ENCODE measurements at places on chromosomes 4 and X.

DNA sequence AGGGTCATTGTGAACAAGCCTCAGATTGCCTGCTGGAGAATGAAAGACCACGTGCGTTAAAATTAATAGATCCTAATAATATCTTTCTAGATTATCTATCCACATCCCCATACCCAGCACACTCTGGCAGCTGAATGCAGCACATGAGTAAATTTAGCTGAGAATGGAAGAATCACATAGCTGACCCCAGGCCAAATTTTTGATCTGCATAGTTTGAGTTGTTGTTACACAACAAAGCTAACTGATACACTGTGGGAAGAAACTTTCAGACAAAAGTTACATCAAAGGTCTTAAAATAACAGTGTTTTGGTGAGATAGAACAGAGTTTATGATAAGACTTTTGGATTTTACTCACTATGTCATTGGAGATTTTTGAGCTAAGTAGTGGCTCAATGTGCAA is 72.4 kb upstream of the ANXA10 start:
- no peak for DNase-seq

- DNase-seq: no peak
Measured at GRCh38 chrX:108426262-108426661, 12.0 kb downstream of the COL4A6 start.

DNA sequence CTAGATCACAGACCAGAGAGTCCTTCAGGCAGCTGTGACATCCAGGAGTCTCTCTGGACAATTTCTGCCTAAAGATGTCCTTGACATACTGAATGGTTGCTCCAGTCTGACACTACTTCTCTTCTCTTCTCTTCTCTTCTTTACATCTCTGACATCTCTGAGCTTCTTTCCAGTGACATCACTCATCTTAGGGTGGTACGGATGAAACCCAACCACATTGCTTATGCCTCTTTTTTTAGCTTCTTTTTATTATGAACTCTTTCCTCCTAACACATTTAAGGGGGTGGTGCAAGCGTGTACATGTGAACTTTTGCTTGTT is 39.4 kb upstream of the IRF2 start:
- no peak for DNase-seq

GRCh38 chr4:24930151-24930550 is 17.3 kb upstream of the CCDC149 start:
- DNase-seq: no peak

DNA sequence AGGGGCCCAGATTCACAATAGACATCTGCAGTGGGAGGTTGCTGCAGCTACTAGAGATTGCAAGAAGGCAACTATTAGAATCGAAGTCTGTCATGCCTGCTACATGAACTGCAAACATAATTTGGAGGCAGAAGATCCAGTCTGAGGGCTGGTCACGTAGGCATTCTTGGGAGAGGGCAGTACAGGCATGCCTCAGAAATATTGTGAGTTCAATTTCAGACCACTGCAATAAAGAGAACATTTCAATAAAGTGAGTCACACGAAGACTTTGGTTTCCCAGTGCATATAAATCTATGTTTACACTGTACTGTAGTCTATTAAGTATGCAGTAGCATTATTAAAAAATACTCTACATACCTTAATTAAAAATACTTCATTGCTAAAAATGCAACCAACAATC is 585.8 kb upstream of the FAT1 start:
- DNase-seq: no peak

DNA sequence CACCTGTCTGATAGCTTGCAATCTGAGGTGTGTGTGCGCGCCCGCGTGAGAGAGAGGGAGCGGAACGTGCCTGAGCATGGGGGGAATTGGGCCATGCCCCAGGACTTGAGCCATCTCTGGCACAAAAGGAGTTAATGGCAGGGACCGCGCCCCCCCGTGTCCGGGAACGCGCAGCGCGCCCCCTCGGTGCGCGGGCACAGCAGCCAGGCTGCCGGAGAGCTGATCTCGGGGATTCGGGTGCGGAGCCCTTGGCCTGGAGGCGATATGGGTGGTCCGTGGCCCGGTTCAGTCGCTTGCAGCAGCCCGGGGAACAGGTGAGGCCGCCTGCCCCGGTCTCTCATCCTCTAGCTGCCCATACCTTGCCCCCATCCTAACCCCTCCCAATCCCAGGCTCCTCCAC is at the start of gene NLGN3:
Gene NLGN3, plus strand, starts transcription at position 191 of the 400 bp plus-strand sequence. CDS start 2,909 bp downstream, outside the sequence.
- DNase-seq: no peak

DNA sequence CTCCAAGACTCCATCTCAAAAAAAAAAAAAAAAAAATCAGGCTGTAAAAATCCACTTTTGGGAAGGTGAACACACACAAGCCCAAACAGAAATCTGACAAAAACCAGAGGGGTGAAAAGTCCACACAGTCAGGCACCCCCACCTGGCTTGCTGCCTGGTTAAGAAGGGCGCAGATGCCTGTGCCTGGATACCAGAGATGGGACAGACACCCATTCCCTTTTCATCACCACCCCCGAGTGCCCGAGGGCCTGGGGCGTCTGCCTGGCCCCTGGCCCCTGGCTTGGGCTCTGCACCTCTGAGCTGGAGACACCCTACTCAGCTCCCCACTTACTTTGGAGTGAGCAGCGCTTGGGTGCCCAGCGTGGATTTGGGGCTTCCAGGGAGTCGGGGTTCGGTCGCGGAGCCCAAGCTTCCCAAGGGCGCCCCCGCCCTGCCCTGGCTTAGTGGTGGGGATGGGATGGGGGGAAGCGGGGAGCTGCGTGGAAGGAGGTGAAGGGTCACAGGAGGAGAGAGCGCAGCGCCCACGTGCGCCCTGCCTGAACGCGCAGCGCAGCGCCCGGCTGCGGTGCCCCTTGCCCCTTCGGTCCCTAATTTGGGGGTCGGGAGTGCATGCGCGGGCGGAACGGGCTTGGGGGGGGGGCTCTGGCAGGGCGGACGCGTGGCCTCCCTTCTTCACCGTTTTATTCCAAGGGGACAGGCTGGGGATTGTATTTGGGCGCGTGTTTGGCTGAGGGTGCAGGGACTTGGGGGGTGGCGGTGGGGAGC is 11.3 kb downstream of the SHOX start:
- no peak for DNase-seq

DNA sequence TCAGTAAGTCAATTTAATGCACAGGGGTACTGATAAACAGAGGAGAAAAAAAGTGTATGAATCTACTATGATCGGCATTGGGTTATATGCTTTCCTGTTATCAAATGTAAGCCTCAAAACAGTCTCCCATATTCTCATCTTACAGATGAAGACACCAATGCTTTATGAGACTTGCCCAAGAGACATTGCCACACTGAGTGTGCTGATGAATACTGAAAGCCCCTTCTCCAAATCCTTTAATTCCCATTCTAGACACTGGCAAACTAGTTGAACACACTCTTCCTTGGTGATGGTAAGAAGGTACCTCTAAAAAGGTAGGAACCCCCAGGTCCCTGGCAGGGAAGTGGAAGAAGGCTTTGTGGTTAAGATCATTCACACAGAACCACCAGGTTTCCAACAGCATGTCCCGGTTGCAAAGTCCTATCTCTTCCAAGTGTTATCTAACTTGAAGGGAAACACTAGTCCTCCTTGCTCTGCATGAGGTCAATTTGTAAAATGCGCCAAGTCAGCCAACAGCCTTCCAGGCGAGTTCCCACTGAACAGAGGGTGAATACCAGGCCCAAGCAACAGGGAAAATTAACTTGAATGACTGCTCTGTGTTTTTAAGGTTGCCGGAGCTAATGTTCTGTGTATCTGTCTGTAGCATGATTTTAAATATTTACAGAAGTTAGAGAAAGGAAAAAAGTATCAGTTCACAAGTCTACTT is 5.1 kb downstream of the SETD7 start:
- no peak for DNase-seq

- DNase-seq: no peak
Measured at GRCh38 chr4:4217113-4217512, 9.6 kb downstream of the OTOP1 start.

GRCh38 chrX:1453951-1454785 is 1.5 kb upstream of the ASMTL start:
- peak; percentile 80 for DNase-seq

- DNase-seq: no peak
Measured at GRCh38 chr4:39712819-39713607, 15.1 kb downstream of the UBE2K start.

GRCh38 chrX:13022926-13023325 is 21.5 kb downstream of the FAM9C start:
- no peak for DNase-seq

GRCh38 chrX:22648281-22648680 is 351.5 kb upstream of the DDX53 start:
- no peak for DNase-seq

DNA sequence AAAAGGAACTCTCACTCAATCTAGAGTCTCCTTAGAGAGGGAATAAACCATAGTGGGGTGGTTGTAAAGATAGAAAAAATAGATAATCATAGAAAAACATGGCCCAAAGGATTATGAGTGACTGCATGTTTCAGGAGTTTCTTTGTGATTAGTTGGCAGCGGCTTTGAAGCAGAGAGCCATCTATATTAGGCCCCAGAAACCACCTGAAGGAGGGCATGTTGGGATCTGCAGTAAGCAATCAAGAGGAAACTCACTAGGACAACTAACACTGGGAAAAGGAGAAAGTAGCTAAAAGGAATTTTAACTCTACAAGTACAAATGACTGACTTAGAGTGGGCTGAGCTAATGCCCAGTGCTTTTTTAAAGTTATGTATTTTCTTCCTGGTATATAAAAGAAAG is 269.2 kb upstream of the NRK start:
- DNase-seq: no peak

DNA sequence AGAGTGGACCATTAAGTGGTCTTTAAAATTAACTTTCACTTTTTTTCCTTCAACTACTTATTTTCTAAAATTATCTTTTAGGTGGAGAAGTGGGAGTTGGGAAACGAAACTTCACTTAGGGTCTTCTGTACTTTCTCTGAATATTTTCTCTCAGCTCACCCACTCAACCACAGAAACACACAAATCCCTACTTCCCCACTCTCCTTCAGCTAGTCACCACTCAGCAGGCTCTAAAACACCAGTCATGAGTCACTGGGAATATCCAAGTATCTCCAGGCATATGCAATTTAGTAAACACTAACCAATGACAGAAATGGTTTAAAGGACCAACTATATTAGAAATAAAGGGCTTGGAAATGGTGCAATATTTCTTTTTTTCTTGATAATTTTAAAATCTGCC is 153.0 kb upstream of the RPS6KA6 start:
- no peak for DNase-seq

DNA sequence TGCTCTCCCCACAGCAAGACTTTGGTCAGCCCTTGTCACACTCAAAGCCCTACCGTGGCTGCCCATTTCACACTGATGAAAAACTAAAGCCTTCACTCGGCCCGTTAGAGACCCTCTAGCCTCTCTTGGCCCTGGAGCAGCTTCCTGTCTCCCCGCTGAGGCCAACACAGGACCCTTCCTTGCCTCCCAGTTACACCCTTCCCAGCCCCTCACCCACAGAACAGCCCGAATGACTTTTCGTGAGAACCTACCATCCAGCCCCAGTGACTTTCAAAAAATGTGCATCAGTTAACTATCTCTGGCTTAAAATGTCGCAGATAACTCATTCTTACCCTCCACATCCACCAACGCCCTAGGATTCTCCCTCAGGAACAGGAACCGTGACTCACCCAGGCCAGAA is 756 bp upstream of the TAF9B start:
- DNase-seq: no peak

GRCh38 chr4:152283801-152284470 is 252.0 kb downstream of the FBXW7 start:
- DNase-seq: no peak

DNA sequence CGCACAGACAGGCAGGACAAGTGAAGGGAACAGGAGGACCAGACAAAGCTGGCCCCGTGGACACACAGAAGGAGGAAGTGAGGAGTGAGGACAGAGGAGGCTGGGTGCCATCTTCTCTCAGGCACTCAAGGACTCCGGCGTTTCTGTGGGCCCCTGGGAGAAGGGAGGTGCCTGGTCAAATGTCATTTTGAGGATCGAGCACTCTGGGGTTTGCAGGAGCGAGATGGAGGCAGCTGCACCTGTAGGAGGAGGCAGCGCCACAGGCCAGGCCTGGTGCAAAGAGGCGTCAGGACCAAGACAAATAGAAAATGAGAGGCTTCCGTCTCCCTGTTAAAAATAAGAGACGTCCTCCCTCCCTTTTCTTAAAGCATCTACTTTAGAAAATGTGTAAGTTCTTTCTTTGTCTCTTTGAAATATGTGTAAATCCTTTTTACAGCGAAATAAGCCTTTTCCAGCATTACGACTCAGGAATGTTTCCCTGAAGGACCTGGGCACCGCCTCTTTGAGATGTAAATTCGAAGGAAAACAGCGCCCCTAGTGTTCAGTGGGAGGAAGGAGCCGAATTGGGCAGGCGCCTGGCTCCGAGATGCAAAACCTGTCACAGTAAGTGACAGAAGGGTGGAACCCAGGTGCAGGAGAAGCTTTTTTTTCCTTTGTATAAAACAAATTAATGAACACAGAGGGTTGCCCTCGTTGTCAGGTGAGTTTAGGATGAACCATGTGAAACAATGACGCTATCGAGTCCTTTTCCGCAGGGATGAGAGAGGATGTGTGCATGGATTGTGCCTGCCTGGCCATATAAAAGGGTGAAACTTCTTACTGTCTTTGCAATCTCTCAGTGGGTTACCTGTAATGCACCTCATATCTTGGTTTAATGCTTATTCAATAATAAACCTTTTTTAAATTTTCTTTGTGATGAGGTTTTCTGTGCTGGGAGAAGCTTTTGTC is 1.4 kb upstream of the C4orf50 start:
- no peak for DNase-seq

- DNase-seq: no peak
Measured at GRCh38 chr4:7075962-7076695, 8.3 kb upstream of the GRPEL1 start.

- no peak for DNase-seq
Measured at GRCh38 chr4:40183615-40184411, 13.0 kb upstream of the RHOH start.

GRCh38 chr4:61211781-61212180 is 11.7 kb downstream of the ADGRL3 start:
- no peak for DNase-seq

DNA sequence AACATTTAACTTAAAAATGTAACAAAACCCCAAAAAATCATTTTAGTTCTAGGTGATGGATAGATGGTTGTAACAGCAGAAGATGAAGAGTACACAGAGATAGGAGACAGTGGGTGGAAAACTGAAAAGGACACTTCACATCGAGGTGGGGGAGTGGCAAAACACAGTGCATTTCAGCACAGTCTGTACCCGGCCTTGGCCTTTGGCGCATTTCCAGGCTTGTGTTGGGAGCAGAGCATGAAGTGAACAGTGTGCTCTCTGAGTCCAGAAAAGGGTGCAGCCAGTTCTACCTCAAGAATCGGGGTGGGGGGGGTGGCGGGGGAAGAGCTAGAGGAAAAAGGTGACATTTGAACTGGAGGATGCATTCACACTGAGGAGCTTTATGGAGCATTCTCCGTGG is 4.3 kb downstream of the TSPYL2 start:
- DNase-seq: no peak

DNA sequence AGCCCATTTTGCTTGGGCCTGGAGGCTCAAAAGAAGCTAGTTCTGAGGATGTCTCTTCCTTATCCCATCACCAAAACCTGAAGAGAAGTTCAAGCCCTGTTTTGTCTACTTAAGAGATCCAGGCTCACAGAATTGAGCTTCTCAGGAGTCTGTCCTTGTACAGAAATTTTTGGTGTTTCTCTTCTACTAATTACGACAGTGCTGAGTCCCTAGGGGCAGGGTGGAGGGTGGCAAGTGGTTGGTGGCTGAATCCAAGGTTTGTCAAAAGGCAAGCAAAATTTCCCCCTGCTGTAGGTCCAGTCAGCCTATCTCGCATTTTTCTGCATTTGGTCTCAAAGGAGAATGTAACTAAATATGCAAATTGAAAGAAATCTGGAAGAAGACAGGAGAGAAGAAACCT is 377.9 kb downstream of the SMARCA1 start:
- no peak for DNase-seq
